Hematopoietic multipotent progenitor cell (in vitro differentiated cells): ENCODE measurements at places on chromosomes 6 and 20. TPM values are rescaled to one million over a fixed set of nuclear protein-coding genes. Genes with fewer than 3 reads are reported as not detected.

GRCh38 chr6:152380993-152381898, 255.9 kb downstream of the SYNE1 start:
- peak; percentile 4 for DNase-seq

DNA sequence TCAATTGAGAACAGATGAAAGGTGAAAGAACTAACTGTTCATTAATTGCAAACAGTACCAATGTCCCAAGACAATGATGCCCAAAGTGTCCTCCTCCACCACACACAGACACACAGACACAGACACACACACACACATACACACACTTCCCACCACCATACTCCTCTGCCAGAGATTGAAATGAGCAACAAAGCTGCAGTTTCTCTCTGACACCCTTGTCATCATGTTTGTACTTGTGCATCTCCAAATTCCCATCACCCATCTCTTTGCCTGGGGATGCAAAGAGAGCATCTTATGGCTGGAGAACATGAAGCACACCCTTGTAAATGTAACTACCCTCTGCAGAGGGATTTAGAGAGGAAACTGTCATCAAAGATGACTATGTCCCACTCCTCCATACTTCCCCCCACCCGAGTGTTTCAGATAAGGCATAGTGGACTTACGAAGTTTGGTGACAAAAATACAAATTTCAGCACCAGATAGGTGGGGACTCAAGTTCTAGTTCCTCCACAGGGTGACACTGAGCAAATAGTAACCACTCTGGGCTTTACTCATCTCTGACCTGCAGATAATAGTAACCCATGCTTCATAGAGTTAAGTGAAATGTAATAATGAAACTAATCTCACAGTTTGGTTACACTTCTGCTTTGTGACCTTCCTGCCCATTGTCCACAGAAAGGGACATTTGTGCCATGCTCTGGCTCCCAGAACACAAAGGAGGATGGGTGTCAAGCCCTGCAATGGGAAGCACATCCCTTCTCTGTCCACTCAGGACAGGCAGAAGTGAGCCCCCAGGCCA, 8.7 kb downstream of the MAFB start:
- DNase-seq = no peak

VSX1 gene
- not detected for total RNA-seq

CHRNA4 gene
- not detected for total RNA-seq

BPIFA1 gene
- total RNA-seq = not detected
